ENCODE measurements at places on chromosomes 1 and 21.

DNA sequence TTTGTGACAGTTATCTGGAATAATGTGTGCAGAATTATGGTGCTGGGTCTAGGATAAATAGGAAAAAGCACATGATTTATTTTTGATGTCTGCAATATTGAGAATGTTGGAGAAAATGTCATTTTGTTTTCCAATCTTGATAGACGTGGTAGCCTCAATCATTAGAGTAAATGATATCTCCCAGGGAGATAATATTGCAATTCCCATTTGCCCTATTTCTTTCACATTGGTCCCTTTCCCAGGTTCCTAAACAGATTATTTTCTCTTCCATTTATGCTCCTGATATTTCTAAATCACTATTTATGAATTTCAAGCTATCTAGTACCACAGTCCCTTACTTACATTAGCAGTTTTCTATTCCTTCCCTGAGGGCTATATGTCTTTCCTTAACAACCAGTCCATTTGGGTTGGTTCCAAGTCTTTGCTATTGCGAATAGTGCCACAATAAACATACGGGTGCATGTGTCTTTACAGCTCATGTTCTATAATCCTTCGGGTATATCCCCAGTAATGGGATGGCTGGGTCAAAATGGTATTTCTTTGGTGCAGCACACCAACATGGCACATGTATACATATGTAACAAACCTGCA, 447.3 kb downstream of the PLA2G4A start:
- no peak for ATAC-seq

GRCh38 chr1:119075614-119076013, 64.8 kb downstream of the WARS2 start:
- ATAC-seq: no peak

DNA sequence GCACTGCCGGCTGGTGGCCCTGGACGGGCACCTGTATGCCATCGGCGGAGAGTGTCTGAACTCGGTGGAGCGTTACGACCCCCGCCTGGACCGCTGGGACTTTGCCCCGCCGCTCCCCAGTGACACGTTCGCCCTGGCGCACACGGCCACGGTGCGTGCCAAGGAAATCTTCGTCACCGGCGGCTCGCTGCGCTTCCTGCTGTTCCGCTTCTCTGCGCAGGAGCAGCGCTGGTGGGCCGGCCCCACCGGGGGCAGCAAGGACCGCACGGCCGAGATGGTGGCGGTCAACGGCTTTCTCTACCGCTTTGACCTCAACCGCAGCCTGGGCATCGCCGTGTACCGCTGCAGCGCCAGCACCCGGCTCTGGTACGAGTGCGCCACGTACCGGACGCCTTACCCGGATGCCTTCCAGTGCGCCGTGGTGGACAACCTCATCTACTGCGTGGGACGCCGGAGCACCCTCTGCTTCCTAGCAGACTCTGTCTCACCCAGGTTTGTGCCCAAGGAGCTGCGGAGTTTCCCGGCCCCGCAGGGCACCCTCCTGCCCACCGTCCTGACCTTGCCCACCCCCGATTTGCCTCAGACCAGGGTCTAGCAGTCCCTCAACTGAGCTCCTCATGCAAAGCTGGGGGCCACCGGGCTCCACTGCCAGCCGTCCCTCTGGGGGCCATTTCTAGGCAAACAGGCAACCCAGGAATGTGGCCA, 2.1 kb downstream of the KLHDC7A start:
- no peak for ATAC-seq

GRCh38 chr1:201652181-201652580, 113.3 kb downstream of the NAV1 start:
- ATAC-seq: no peak

- peak; percentile 58 for ATAC-seq
Measured at GRCh38 chr1:216458812-216459211, 35.6 kb upstream of the USH2A start.
